Sigmoid colon (tissue), 7 donors: ENCODE measurements at places on chromosomes 6 and 20.

DNA sequence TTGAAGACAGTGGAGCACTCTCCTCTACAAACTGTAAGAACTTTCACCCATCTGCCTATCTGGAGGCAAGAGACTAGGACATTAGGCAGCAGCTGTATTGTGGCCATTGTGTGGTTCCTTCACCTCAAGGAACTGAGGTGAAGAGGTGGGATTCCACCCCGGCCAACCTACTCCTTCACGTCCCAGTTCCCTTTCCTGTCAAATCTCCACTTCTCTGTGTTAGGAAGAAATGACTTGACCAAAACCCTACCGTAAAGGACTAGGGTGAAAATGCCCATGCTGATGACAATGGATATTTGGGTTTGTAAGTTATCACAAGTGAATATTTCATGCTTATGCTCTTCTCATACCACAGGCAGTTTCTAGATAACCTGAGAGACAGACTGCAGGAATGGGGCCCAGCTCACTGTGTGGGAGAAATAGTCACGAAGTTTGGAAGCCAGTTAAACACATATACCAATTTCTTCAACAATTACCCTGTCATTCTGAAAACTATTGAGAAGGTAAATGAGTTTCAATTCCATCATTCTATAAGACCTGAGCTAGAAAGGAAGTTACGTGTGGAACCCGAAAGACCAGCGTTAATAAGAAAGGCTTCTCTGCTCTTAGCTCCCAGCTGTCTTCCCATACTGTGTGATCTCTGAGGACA is 86.6 kb downstream of the ECT2L start:
- no peak for DNase-seq

- no peak for DNase-seq
Measured at GRCh38 chr20:57996936-57997890, 231.2 kb downstream of the ANKRD60 start.

GRCh38 chr6:106448000-106448426 is 87.5 kb downstream of the CRYBG1 start:
- no peak for DNase-seq

DNA sequence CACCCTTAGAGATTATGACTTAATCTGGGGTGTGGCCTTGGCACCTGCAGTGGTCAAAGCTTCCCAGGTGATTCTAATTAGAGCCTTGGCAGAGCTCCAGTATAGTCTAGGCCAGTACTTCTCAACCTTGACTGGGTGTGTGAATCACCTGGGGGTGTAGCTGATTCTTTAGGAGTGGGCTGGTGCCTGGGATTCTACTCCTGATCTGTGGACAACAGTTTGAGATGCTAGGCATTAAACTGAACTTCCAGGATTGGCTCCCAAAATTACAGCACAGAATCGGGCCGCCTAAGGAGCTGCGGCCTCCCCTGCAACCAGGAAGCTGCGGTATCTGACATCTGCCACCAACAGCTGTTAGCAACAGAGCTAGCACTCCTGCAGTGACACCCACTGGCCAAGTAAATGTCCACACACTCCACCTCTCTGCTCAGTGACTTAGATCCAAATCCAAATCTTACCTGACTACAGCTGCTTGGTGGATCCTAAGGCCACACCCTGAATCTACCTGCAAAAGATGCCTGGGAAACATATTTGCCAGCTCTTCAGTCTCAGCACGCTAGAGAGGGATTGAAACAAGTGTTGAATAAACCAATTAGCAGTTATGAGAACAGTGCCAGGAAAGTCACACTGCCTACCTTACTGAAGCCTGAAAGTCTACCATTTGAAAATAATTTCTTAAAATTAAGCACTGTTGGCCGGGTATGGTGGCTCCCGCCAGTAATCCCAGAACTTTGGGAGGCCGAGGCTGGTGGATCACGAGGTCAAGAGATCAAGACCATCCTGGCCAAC is 126.7 kb downstream of the UNC5CL start:
- DNase-seq: no peak

- DNase-seq: no peak
Measured at GRCh38 chr20:58593880-58594638, 57.0 kb upstream of the STX16 start.

- no peak for DNase-seq
Measured at GRCh38 chr6:73011945-73012344, 213.4 kb downstream of the KHDC1L start.

DNA sequence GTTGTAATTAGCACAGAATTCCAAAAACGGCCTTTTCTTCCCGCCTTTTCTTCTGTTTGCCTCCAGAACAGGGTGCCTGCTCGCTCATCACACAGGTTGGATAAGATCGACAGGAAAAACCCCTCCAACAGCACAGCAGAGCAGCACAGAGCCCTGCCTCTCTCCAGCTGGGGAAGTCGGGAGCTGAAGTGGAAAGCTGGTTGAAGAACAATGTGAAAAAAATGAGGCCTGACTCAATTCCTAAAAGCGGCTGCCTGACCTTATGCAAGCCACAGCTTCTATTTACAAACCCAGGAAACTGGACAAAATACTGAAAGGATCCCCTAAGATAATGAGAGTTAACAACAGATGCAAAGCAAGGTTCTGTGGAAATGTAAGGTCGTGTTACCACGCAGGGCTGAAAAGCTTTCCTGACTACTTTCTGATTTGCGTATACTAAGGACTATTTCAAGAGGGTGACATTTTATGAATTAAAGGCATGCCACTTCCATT is 116.9 kb downstream of the TTLL2 start:
- no peak for DNase-seq

GRCh38 chr6:33925210-33925609 is 121.4 kb upstream of the MLN start:
- DNase-seq: no peak

DNA sequence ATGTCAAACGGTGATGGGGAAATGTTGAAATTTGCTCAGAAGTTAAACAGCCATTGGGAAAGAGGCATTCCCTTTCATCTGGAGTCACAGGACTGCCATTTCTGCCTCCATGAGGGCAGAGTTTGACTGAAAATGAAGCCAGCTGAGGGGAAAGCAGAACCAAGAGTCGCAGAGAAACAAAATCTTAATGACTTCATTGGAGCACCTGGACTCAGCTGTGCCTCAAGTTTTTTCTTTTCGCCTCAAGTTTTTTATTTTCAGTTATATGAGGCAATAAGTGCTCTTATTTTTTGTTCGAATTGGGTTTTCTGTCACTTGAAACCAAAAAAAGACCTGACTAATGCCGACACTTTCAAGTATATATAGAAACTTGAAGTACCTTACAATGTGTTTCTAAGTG is 161.3 kb downstream of the PKHD1 start:
- DNase-seq: no peak

GRCh38 chr6:154471609-154472362 is 38.7 kb downstream of the CNKSR3 start:
- no peak for DNase-seq

DNA sequence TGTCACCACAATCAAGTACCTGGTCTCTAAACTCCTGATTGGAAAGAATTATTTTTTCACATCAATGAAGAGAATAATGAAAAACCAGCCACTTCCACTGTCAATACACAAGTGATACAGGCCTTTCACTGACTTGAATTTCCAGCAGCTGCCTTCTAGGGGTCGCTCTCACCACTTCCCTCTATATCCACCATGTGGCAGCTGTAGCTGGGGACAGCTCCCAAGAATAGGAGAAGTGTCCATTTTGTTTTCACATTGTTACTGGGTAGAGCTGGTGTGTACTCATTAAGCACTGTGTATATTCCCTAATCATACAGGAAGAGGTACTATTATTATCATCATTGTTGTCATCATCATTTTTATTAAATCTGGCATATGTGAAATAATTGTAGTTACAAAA is 438.4 kb upstream of the SPTLC3 start:
- DNase-seq: no peak

GRCh38 chr6:70666706-70667105 is 977 bp upstream of the SMAP1 start:
- DNase-seq: no peak

DNA sequence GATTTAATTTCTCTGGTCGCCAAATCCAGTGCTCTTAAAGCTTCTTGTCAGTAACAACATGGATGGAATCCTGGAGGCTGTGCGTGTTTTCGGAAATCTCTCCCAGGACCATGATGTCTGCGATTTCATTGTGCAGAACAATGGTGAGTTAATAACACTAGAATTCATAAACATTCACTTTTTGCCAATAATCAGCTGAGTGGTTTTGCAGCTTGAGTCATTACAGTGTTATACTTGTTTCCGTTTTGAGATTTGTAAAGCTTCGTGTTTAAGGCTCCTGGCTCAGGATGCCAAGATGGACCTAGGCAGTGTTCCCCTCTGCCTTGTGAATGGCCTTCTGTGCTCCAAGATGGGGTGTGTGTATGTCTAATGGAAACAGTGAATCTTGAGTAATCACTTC is 113.8 kb downstream of the ARMC2 start:
- no peak for DNase-seq

DNA sequence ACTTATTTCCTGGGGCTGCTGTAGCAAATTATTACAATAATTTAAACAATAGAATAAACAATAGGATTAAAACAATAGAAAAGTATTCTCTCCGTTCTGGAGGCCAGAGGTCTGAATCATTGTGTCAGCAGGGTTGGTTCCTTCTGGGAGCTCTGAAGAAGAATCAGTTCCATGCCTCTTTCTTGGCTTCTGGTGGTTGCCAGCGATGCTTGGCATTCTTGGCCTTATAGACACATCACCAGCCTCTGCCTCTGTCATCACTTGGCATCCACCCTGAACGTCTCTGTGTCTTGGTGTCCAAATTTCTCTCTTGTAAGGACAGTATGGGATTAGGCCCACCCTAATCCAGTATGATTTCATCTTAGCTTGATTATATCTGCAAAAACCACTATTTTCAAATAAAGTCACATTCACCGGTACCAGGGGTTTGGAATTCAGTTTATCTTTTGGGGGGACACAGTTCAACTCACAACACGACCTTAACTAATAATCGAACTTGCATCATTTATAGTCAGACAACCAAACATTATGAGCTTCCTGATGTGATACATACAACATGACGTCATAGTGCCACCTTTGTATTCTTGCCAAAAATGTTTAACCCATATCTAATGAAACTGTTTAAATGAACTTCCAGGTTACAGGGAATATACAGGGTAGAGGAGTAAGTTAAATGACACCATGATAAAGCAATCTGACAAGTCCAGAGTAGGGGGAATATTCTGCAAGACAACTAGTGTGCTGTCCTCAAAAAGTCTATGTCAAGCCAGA is 84.7 kb upstream of the RNF24 start:
- no peak for DNase-seq

DNA sequence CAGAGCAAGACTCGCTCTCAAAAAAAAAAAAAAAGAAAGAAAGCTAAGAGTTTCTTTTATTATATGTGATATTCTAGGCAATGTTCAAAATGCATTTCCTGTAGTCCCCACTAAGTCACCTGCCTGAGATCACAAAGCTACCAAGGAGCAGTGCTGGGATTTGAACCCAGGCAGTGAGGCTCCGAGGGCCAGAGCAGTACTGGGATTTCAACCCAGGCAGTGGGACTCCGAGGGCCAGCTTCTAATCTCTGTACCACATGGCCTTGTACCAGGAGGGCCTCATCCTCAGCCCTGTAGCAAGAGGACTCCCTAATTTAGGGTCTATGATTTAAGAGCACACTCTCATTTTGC is 39.7 kb downstream of the ZMYND8 start:
- no peak for DNase-seq

DNA sequence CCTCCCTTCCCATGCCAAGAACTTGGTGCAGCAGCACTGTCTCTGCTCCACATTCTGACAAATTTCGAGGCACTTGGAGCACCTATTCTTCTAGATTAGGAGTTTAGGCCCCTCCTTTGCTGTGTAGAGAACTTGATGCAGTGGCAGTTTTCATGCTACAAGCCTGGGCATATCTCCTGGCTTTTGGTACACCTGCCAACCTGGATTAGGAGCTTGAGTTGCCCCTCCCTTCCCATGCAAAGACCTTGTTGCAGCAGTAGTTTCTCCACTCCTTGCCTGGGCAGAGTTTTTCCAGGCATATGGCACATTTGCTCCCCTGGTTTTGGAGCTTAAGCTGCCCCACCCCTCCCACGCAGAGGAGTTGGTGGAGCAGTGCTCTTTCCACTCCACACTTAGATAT is 956.1 kb downstream of the EYS start:
- no peak for DNase-seq

DNA sequence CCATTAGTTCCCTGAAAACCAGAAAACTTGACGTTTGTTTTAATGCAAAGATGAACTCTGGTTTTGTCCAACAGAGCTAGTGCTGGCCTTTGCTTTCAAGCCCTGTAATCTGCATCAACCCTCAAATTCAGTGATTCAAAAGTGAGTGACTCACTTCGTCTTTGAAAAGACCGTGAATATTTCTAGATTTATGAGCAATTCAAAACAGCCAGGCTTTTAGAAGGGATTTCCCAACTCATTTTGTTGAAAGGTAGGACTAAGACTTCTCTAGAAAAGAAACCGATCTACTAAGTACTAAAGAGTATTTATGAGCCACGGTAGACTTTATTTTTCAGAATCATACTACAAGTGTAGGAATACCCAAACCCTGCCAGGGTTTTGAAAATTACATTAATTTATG is 121.5 kb downstream of the UST start:
- DNase-seq: no peak

DNA sequence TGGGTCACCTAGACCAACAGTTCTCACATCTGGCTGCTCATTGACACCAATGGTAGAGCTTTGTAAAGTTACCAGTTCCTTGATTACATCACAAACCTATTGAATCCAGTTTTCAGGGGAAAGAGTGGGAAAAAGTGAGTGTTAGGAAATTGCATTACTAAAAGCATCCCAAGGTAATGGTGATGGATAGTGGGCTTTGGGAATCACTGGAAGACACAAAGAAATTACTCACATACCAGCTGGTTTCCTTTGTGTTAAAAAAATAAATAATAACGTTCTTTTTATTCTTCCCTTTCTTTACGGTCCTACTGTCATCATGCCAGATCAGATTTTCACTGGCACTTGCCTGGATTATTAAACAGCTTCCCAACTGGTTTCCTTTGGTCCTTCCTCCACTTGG is 370.7 kb downstream of the RFPL4B start:
- no peak for DNase-seq

GRCh38 chr6:166348305-166348949 is 6.1 kb upstream of the SFT2D1 start:
- DNase-seq: no peak

DNA sequence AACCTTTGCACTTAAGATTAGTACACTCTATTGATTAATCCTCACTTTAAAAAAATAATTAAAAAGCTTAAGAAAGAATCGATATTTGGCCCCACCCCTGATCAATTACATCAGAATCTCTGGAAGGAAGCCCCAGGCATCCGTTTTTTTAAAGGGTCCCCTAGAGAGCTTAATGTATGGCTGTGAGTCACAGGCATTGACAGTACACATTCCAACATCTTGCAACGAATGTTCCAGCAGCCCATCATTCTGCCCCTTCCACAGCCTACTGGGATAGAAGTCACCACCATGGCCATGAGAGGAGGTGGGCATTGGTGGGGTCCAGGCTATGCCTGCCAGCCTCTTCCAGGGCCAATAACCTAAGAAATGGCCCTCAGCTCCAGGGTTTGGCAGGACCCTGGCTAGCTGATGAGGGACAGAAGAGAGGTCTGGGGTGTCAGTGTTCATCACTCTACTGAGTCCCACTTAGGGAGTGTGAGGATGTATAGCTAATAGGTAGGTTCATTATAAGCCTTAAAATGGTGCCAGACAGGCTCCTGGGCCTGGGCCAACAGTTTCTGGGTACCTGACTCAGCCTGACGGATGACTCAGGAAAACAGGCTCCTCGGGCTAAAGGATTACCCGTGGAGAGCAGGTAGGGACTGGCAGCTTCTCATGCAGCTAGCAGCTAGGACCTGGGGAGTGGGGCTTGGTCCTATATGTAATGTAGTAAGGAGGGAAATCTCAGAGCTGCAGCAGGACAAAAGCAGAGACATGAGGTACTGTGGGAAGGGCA is 40.4 kb downstream of the MDGA1 start:
- no peak for DNase-seq
